ENCODE measurements at places on chromosomes 1 and 21.

- no peak for DNase-seq
Measured at GRCh38 chr1:63199706-63200335, 122.5 kb upstream of the FOXD3 start.

GRCh38 chr1:34213956-34214355 is 37.2 kb downstream of the C1orf94 start:
- no peak for DNase-seq

GRCh38 chr1:184879876-184880557 is 94.3 kb downstream of the NIBAN1 start:
- no peak for DNase-seq

- DNase-seq = no peak
Measured at GRCh38 chr1:115076384-115076915, 12.9 kb downstream of the TSPAN2 start.

- no peak for DNase-seq
Measured at GRCh38 chr1:179016706-179017382, 8.8 kb upstream of the FAM20B start.

Data from stimulated activated CD4-positive, alpha-beta T cell treated with anti-CD3 and anti-CD28 coated beads, TNF-alpha, amount 100 ng/mL, for 48 hours (primary cell).